Activated CD8-positive, alpha-beta memory T cell treated with anti-CD3 and anti-CD28 coated beads for 4 hours (primary cell): ENCODE measurements at places on chromosomes 13 and 19.

DNA sequence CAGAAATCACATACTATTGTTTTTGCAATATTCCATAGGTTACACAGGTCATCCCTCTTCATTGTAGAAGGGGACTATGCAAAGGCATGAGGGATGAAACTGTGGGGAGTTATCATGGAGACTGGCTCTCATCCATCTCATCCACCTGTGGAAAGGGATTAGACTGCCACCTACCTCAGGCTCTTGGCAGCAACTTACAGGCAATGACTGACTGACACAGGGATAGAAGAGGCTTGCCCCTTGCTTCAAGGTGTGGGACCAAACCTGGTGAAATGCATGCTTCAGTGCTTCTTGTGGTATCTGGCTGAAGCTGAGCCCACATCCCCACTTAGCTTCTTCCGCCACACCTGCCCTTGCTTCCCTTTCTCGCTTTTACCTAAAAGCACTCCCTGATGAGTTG lies 341.3 kb downstream of the GPC5 start:
- DNase-seq: no peak

- no peak for DNase-seq
Observed at GRCh38 chr13:41590643-41591042, 133.3 kb downstream of the RGCC start.

- DNase-seq: no peak
Observed at GRCh38 chr13:105513448-105513847, 1022.0 kb downstream of the EFNB2 start.

DNA sequence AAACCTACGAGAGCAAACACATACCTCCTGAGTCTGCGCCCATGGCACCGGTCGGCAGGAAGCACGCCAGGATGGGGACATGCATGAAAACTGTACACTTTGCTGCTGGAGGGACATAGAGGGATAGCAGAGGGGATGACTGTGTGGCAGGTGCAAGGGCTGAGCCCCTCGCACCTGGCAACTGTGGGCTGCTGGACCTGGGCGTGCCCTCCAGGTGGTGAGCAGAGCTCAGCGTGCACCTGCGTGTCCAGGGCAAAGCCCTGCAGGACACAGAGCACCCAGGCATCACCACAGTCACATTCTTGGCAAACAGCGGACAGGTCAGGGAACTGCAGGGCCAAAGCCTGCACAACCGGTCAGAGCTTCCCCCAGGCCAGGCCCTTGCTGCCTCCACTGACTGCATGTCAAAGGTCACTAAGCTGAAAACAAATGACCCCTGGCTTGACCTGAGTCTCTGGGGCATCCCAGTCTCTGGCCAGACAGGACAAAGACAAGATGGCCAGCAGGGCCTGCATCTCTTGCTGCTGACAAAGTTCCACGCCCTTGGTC lies 9.0 kb upstream of the ISYNA1 start:
- DNase-seq: no peak

GRCh38 chr19:45363861-45364459 lies 6.4 kb downstream of the ERCC2 start:
- no peak for DNase-seq

- peak; percentile 93 for DNase-seq
Observed at GRCh38 chr19:33176670-33177416, 17.3 kb upstream of the LRP3 start.

GRCh38 chr13:59734393-59734792 lies 429.3 kb downstream of the DIAPH3 start:
- no peak for DNase-seq

GRCh38 chr13:112771877-112772538 lies 82.2 kb downstream of the ATP11A start:
- DNase-seq: no peak

DNA sequence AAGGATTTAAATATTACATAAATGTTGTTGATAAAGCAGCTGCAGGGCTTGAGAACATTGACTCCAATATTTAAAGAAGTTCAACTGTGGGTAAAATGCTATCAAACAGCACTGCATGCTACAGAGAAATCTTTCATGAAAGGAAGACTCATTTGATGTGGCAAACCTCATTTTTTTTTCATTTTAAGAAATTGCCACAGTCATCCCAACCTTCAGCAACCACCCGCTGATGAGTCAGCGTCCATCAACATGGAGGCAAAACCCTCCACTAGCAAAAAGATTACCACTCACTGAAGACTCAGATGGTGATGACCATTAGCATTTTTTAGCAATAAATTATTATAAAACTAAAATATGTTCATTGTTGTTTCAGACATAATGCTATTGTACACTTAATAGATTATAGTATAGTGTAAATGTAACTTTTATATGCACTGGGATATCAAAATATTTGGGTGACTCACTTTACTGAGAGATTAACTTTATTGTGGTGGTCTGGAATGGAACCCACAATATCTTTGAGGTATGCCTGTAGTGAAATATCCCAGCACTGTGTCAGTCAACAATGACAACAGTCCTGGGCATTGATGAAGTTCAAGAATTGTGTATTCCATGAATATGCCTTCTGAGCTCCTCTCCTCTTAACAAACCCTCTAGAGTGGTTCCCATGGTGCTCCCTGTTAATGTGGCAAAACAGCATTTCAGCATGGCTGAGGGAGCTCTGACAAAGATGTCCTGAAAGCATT lies 52.4 kb upstream of the SOX21 start:
- no peak for DNase-seq

GRCh38 chr13:73820285-73820684 lies 313.9 kb downstream of the KLF12 start:
- no peak for DNase-seq

GRCh38 chr19:35081201-35081600 lies 34.4 kb upstream of the FXYD3 start:
- no peak for DNase-seq

DNA sequence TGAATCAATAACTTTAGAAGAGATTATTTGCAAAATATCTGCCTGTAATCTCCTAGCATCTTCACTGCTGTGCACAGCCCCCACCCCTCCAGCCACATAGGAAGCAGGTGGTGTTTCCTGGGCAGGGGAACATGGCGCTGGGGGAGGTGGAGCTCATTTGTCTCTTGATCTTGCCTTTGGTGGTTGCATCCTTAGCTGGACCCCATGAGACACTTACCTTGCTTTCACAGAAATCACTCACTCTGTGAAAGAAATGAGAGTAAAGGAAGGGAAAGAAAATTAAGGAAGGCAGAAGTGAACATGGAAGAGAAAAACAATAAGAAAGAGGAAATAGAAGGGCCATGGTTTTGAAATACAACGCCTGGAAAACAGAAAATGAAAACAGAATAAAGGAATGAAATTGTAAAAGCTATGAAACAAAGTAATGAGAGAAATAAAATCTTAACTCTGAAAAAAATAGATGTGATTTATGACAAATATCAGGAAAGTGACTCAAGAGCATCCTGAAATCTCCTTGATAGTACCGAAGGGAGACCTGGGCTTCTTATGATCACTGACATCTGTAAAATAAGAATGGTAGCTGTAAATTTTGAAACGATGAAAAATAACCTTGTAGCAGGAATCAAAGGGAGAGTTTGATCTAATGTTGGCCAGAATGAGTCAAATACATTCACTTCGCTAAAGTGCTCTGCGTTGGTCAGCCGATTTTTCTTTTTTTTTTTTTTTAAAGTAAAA lies 17.2 kb upstream of the RNASEH2B start:
- DNase-seq: peak; percentile 19

- DNase-seq: no peak
Observed at GRCh38 chr19:45499196-45500180, 1.2 kb downstream of the PPM1N start.

DNA sequence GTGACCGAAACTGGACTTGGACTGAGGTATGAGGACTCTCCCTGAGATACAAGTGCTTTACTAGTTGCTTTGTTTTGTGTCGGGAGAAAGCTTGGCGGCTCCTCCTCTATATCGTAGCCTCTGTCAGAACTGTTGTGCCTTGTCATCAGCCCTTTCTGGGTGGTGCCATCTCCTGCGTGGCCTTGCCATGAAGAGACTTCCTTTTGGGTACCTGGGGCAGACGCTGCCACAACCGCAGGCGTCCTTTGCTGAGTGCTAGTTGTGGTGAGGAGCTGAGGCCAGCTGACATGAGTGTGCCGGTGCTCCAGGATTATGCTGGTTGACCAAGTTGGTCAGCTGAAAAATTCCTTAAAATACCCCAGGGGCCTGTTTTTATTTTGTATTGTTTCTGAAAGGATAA lies 124.5 kb downstream of the AKAP11 start:
- peak; percentile 38 for DNase-seq

- no peak for DNase-seq
Observed at GRCh38 chr19:38942471-38943181, 11.9 kb downstream of the MRPS12 start.

GRCh38 chr13:67223742-67224141 lies 6.4 kb downstream of the PCDH9 start:
- DNase-seq: no peak

- no peak for DNase-seq
Observed at GRCh38 chr13:22270881-22271280, 600.0 kb downstream of the FGF9 start.

DNA sequence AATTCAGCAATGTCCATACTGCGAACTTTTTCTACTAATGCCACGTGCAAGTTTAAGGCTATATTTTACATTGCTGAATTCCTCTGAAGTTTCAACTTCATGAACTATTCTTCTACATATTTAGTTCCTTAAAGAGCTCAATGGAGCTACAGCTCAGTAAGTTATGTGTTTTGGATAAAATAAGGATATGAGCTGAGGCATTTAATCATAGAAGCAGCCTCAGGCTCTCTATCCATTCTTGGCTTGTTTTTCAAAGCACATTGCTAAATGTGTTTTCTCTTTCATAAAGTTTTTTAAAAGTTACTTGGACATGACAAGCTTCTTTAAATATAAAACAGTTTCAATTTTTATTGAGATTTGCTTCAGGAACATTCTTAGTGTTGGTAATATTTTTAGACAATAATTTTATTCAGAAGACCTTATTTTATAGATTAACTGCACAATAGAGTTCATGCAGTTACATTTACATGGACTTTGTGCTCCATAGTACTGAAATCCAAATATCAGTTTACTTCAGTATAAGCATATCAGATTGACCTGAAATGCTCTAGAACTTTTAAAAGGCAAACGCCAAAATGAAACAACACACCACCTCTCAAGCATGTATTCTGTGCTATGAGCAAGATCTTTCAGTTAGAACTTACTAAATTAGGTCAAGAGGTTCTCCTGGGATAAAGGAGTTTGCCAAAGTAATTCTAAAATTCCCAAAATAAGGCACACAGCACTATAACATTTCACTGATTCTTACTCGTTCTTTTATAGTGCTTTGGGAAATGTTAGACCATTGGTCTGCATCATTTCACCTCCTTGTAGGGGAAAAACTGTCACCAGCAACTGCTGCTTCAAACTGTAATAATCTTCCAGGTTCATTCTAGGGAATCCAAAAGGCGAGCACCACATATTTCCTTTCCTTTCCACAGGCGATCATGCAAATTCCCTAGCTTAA lies 275.5 kb downstream of the ENOX1 start:
- DNase-seq: no peak

DNA sequence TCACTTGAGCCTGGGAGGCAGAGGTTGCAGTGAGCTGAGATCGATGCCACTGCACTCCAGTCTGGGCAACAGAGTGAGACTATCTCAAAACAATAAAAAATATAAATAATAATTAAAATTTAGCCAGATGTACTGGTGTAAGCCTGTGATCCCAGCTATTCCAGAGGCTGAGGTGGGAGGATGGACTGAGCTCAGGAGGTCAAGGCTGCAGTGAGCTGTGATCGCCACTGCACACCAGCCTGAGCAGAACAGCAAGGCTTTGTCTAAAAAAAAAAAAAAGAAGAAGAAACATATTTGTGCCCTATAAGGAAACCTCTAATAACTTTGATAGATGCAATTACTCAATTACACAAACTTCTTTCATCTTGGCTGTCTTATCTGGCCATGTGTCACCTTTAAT lies 52.3 kb downstream of the ABCC4 start:
- DNase-seq: no peak

DNA sequence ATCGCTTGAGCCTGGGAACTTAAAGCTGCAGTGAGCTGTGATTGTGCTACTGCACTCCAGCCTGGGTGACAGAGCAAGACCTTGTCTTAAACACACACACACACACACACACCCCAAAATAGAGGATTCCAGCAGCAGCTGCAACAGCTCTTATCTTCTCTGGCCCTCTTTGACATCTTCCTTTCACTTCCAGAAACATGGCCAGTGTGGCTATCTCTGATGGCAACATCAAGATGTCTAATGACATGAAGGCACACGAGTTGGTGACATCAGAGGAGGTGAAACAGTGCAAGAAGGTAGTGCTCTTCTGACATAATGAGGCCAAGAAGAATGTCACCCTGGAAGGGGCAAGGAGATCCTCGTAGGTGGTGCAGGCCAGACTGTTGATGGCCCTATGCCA lies 81.2 kb downstream of the TM9SF2 start:
- no peak for DNase-seq

- DNase-seq: no peak
Observed at GRCh38 chr19:49441210-49441959, at the start of gene SLC17A7. TSS of gene SLC17A7 (minus strand) at chr19:49441527. CDS start at chr19:49441379, 148 bp downstream.

DNA sequence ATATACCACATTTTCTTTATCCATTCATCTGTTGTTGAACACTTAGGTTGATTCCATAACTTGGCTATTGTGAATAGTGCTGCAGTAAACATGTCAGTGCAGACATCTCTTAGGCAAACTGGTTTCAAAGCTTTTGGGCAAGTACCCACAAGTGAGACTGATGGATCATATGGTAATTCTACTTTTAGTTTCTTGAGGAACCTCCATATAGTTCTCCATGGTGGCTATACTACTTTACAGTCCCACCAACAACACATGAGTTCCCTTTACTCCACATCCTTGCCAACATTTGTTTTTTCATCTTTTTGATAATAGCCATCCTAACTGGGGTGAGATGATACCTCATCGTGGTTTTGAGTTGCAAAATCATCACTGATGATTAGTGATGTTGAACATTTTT lies 8.5 kb downstream of the CYSLTR2 start:
- no peak for DNase-seq

DNA sequence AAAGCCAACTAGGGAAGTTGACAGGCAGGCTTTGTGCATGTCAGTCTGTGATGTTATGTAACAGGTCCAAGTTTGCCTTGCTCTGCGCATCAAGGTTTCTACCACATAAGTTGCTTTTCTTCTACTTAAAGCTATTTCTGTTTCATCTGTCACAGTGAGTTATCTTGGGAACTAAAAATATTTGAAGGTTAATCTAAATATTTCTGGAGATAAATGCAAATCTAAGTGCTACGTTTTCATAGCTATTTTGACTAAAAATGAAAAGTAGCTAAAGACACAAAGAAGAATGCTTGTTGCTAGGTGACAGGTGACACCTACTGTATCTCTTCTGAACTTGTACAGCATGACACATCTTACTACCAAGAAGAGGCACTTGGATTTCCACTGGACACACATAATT lies 135.6 kb downstream of the KLF12 start:
- DNase-seq: no peak

DNA sequence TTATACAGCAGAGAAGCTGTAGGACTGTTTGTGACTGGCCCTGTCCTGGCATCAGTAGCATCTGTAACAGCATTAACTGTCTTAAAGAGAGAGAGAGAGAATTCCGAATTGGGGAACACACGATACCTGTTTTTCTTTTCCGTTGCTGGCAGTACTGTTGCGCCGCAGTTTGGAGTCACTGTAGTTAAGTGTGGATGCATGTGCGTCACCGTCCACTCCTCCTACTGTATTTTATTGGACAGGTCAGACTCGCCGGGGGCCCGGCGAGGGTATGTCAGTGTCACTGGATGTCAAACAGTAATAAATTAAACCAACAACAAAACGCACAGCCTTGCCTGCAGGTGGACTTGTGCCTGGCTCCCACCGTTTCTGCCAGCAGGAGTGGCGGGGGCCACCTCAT lies 27.3 kb upstream of the LDLR start:
- DNase-seq: no peak

- no peak for DNase-seq
Observed at GRCh38 chr19:35095667-35096368, 19.8 kb upstream of the FXYD3 start.
